IMR-90 (cell line): ENCODE measurements at places on chromosomes 12 and 14.

GRCh38 chr12:116759783-116760621 lies 21.9 kb downstream of the RNFT2 start:
- no peaks in the 10 kb centered on the region for H3K27me3 ChIP-seq
- H3K4me1 ChIP-seq = no peaks in the 10 kb centered on the region
- no peak overlapping the region for H3K27ac ChIP-seq

- H3K4me3 ChIP-seq = no peak overlapping the region
- no peaks in the 10 kb centered on the region for H3K27me3 ChIP-seq
- peaks cover 47% of the 10 kb centered on the region for H3K36me3 ChIP-seq
- no peak for DNase-seq
- no peaks in the 10 kb centered on the region for H3K4me1 ChIP-seq
Observed at GRCh38 chr14:49786315-49786714, 18.4 kb downstream of the KLHDC2 start.

GRCh38 chr12:41288142-41288811 lies 100.2 kb downstream of the PDZRN4 start:
- no peak overlapping the region for H3K27ac ChIP-seq
- no peak overlapping the region for H3K4me3 ChIP-seq
- H3K36me3 ChIP-seq = no peaks in the 10 kb centered on the region

GRCh38 chr14:106792543-106792942 lies 1266.2 kb downstream of the TMEM121 start:
- H3K4me3 ChIP-seq = no peak overlapping the region
- H3K27ac ChIP-seq = no peak overlapping the region
- DNase-seq = no peak

DNA sequence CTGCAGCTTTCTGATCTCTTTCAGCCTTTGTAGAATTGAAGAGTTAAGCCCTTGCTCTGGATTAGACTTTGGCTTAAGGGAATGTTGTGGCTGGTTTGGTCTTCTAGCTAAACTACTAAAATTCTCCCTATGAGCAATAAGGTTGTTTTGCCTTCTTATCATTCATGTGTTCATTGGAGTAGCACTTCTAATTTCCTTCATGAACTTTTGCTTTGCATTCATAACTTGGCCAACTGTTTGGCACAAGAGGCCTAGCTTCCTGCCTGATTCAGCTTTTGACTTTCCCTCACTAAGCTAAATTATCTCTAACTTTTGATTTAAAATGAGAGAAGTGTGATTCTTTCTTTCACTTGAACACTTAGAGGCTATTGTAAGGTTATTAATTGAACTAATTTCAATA lies 384.3 kb downstream of the RAD51B start:
- H3K36me3 ChIP-seq = no peaks in the 10 kb centered on the region
- peaks cover 4% of the 10 kb centered on the region; the same call in 1 of the 2 replicates for H3K4me1 ChIP-seq
- DNase-seq = no peak
- H3K4me3 ChIP-seq = no peak overlapping the region
- H3K27ac ChIP-seq = no peak overlapping the region
